ENCODE measurements at places on chromosomes 11 and 22.

DNA sequence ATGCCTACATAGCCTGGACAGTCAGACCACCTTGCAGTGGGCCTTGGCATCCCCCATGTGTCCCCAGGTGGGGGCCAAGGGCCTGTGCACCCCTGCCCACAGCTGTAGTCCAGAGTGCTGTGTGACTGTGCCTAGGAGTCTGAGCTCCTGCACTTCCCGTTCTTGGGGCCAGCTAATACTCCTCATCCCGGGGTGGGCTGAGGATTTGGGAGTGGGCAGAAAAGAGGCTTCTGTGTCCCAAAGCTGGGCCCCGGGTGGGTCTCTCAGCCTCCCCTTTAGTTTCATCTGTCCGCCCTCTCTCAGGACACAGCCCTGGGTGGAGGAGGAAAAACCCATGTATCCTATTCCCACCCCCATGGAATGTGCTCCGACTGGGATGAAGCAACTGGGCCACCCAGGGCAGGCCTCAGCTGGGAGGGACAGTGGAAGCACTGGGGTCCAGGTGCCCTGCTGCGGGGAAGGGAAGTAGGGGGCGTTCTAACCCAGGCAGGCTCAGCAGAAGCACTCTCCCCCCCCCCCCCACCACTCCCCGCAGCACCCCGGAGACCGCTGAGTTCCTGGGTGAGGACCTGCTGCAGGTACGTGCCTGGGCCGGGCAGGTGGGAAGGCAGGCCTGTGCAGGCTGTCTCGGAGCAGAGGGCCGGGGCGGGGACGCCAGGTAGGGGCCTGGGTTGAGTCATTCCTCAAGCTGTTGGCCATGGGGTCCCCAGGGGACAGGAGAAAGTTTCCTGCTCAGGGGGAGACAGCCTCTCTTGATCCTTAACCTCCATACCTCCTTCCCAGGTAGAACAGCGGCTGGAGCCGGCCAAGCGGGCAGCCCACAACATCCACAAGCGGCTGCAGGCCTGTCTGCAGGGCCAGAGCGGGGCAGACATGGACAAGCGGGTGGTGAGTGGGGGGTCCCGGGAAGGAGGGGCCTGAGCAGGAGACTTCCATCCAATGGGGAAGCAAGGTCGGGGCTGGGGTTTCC is 1.4 kb downstream of the SH3BP1 start:
- no peak for DNase-seq

- no peak for DNase-seq
Observed at GRCh38 chr11:64787526-64788320, 9.4 kb upstream of the SF1 start.

DNA sequence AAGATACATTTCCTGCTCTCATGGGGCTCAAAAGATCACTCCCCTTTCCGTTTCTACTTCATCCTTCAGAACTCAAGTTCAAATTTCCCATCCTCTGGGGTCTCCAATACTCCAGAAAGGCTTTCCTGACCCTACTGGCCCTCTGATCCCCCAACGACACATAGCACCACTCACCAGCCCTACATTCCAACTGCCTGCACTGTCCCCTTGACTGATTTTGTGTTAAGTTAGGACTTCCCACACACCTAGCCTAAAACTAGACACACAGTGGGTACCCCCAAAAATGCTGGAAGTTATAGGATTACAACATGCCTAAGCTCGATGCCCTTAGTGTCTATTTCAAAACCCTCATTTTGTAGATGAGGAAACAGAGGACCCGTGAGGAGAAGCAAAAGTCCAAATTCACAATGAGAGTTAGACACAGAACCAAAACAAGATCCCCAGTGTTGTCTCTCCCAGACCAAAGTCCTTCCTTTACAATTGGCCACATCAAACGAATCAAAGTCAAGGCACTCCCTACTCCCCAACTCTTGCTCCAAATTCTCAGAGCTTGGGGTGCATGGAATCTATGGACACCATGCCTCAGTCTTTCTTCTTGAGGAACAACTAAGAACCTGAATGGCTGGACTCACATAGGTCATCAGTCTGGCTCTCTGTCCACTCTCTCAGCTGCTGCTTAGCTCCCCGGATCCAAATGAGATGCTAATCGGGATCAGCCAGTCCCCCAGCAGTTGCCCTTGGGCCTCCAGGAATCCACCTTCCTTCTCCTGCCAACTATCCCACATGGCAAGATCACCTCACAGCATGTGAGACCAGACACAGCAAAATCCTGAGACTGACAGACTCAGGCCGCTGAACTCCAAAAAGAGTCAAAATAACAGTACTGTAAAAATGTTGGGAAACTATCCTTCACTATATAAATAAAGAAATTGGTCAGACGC is 1.7 kb downstream of the CLPB start:
- no peak for DNase-seq

DNA sequence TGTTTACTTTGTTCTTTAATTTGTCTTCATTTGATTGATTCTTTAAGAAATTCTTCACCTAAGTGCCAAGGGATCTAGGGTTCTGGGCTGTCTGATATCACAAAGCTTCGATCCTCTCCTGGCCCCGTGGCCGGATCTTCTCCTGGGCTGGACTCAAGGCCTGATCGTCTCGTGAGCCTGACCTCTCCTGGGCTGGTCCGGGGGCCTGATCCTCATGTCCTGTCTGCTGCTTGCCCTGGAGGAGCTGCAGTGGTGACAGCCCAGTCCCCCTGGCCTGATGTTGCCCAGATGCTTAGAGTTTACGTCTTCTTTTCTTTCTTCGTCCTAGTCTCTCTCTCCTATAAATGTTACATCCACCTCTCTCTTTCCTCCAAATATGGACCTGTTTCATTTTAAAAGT is 3.3 kb downstream of the NADSYN1 start:
- DNase-seq, result no peak

- DNase-seq, result no peak
Observed at GRCh38 chr11:79807506-79807905, 366.7 kb upstream of the TENM4 start.

Measured in retinal pigment epithelial cell (primary cell).